ENCODE measurements at places on chromosomes 1 and 21. TPM values are rescaled to one million over a fixed set of nuclear protein-coding genes. Genes with fewer than 3 reads are reported as not detected.

The DSCAM gene
- not detected for total RNA-seq

The PRPF38A gene
- total RNA-seq: 6.5 TPM

The FAM72C gene
- 0.23 TPM for total RNA-seq

The RHCE gene
- 1.1 TPM for total RNA-seq

The NBPF6 gene
- total RNA-seq: not detected

The MIXL1 gene
- total RNA-seq: not detected

The VSIG8 gene
- 0.08 TPM for total RNA-seq

The COX20 gene
- 2.7 TPM for total RNA-seq

The PDE9A gene
- 1.7 TPM for total RNA-seq

The DBT gene
- total RNA-seq: 6.4 TPM

The PLA2G2A gene
- total RNA-seq: not detected

The EXOSC10 gene
- 33.4 TPM for total RNA-seq

The BTG2 gene
- total RNA-seq: 18.8 TPM

The CD48 gene
- not detected for total RNA-seq

The POGZ gene
- total RNA-seq: 9.1 TPM

Measured in smooth muscle cell of the coronary artery (primary cell).